GM20000 (cell line): ENCODE measurements at places on chromosomes 5 and 9.

GRCh38 chr9:10700291-10700690, 87.5 kb upstream of the PTPRD start:
- DNase-seq, result no peak

GRCh38 chr9:22416692-22417060, 29.9 kb upstream of the DMRTA1 start:
- DNase-seq, result no peak

DNA sequence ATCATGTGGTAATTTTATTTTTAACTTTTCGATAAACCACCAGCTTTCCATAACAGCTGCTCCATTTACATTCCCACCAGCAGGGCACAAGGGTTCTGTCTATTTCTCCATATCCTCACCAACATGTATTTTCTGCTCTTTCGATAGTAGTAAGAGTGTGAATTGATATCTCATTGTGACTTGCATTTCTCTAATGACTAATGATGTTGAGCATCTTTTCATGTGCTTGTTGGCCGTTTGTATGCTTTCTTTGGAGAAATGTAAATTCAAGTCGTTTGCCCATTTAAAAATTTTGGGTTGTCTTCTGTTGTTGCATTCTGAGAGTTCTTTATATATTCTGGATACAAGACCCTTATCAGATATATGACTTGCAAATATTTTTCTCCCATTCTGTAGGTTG, 45.9 kb downstream of the PSD2 start:
- no peak for DNase-seq

DNA sequence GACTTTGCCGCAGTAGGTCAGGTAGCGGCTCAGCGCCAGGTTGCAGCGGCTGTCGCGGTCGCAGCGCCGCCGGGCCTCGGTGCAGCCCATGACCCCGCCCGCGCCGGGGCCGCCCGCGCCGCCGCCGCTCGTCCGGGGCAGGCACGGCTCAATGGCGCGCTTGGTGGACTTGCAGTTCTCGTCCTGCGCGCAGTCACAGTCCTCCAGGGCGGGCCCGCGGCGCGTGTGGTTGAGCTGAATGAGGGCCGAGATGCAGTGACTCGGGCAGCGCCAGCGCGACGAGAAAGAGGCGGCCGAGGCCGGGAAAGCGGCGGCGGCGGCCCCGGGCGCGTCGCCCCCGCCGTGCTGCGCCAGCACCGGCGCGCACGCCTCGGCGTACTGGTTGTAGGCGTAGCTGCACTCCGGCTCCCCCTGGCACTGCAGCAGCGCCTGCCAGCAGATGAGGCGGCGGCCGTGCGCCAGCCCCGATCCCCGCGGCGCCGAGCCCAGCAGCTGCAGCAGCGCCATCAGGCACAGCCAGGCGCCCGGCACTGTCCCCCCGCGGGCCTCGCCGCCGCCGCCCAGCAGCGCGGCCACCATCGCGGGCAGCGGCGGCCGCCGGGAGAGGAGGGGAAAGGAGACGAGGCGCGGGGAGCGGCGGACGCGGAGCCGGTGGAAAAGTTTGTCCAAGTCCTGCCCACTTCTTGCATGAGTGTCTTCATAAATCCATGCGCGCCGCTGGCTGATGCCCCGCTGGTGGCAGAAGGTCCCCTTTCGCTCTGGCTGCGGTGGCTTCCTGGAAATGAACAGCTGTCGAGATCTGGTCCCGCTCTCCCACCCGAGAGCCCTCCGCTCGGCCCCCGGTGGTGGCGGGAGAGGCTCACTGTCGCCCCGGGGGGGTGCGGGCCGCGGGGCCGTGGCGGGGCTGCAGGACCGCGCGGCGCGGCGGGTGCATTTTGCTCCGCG, 833 bp downstream of the GAS1 start:
- DNase-seq, result peak; percentile 61

DNA sequence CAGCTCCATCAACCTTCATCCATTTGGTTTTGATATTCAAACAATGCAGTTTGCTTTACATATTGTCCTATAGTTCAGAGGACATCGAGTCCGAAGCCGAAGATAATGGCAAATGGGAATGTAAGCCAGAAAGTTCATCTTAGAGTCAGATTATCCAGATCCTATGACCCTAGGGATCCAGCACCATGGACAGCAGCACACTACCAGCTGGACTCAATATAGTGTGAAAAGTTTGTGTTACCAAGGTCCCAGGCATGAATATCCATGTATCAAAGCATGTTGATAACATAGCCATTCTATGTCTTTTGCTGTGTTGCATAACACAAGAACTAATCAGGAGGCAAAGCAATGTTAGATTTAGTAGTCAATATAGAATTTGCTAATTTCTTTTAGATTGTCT, 46.3 kb downstream of the FSTL4 start:
- no peak for DNase-seq

- peak; percentile 80 for DNase-seq
Measured at GRCh38 chr5:69493396-69494133, 975 bp downstream of the OCLN start.

DNA sequence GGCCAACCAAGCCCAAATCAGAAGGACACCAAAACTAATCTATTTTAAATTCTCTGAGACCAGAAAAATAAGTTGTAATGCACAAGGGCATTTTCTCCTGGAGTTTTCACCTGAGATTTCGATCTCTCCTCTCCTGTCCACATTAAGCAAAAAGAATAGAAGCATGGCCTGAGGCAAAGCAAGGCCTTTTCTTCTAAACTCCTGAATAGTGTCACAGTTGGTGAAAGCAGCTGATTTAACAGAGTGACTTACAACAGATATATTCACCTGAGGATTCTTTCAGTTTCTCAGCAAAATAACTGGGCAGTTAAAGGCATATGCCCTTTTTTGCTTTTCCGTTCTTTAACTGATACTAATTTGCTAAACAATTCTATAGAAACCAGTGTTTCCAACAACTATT, 547.7 kb downstream of the EFNA5 start:
- DNase-seq, result no peak

DNA sequence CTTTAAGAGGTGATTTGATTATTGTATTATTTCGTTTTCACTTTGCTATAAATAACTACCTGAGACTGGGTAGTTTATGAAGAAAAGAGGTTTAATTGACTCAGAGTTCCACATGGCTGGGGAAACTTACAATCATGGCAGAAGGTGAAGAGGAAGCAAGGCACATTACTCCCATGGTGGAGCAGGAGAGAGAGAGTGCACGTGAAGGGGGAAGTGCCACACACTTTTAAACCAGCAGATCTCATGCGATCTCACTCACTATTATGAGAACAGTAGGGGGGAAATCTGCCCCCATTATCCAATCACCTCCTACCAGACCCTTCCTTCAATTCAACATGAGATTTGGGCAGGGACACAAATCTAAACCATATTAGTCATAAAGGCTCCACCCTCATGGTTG, 36.1 kb upstream of the NDFIP1 start:
- DNase-seq, result no peak

- no peak for DNase-seq
Measured at GRCh38 chr5:24789611-24790351, 145.0 kb upstream of the CDH10 start.

DNA sequence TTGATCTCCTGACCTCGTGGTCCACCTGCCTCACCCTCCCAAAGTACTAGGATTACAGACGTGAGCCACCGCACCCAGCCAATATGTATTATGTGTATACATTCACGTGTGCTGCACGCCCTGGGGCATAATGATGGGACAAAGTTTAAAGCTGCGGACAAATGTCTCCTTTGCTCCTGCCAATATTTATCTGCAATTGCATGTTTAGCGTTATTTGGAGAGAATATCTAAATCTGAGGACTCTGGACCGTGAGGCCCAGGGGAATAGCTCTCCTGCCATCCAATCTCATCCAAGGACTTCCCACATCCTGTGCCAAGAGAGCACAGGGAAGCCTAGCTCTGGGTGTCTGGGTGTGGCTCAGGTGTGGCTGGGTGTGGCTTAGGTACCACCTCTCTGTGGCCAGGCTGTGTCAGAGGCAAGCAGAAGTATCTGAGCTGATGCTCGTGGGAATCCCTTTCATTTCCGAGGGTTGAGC, 6.9 kb upstream of the BOD1 start:
- no peak for DNase-seq

GRCh38 chr9:104025104-104025503, 69.0 kb upstream of the SMC2 start:
- no peak for DNase-seq

- DNase-seq, result no peak
Measured at GRCh38 chr9:38388283-38389223, 3.9 kb upstream of the ALDH1B1 start.

GRCh38 chr9:108109927-108110690, 620.5 kb upstream of the KLF4 start:
- DNase-seq, result no peak

DNA sequence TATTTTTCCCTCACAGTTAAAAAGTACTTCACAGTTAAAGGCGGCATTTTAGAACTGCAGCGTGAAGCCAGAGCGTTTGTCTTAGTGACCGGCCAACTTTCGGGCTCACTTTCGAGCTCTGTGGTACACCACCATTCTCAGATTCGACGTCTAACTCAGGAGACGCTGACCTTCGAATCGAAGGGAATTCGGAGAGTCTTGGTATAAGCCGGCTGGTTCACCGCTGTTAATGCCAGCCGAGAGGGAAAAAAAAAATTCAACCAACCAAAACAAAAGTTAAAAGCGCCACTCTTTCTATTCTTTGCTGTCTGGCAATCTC, 544 bp upstream of the SNX24 start:
- DNase-seq, result peak; percentile 60

DNA sequence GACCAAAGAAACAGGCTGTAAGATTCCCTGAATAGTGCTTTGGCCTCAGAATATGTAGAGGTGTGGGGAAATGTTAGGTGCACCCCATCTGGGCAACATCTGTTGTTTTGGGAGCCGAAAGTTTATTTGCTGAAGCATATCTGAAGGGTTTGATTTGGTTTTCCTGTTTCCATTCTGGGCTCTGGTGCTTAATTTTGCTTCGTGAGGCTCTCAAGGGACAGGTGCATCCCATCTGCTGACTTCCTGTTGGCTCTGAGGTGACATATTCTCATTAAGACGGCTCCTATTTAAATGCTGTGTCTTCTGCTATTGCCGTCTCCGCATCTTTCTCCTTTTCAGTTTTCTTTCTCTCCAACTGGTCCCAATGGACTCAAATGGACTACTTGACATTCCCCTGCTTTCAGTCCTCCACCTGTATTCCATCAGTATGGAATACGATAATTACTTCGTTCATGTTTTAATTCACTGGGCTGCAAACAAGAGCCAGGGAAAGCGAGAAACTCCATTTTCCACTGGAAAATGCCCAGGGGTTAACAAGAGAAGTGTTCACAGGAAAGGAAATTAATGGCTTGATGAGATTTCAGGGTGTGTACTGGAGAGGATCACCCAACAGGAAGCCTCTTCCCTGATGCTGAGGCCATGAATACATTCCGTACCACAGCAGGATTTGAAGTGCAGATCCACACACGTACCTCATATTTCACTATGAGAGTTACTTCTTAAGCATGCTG, 104.0 kb downstream of the MTX3 start:
- no peak for DNase-seq

DNA sequence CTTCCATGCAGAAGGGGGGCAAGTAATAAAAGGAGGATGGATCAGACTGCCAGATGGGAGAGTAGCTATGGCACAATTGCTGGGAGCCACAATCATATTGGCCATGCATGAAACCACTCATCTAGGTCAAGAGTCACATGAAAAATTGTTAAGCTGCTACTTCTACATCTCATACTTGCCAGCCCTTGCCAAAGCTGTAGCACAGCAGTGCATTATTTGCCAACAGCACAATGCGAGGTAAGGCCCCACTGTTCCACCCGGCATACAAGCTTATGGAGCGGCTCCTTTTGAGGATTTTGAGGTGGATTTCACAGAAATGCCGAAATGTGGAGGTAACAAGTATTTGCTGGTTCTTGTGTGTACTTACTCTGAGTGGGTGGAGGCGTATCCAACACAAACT, 109.9 kb upstream of the EPB41L4A start:
- no peak for DNase-seq

DNA sequence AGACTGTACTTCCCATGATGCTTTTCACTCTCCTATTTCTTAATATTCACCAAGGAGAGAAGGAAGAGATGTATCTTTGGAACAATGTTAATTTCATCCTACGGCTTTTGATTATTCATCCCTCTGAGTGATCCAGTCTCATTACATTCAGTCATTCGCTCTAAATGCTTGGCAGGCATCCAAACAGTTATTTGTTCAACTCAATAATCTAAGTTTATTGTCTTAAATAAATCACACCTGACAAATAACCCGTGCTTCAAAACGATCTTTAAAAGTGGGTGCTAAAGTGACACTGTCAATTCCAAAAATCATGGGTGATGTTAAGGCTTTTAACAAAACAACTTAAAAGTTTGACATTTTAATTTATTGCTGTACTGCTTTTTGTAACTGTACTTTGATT, 233.1 kb downstream of the RASEF start:
- no peak for DNase-seq

DNA sequence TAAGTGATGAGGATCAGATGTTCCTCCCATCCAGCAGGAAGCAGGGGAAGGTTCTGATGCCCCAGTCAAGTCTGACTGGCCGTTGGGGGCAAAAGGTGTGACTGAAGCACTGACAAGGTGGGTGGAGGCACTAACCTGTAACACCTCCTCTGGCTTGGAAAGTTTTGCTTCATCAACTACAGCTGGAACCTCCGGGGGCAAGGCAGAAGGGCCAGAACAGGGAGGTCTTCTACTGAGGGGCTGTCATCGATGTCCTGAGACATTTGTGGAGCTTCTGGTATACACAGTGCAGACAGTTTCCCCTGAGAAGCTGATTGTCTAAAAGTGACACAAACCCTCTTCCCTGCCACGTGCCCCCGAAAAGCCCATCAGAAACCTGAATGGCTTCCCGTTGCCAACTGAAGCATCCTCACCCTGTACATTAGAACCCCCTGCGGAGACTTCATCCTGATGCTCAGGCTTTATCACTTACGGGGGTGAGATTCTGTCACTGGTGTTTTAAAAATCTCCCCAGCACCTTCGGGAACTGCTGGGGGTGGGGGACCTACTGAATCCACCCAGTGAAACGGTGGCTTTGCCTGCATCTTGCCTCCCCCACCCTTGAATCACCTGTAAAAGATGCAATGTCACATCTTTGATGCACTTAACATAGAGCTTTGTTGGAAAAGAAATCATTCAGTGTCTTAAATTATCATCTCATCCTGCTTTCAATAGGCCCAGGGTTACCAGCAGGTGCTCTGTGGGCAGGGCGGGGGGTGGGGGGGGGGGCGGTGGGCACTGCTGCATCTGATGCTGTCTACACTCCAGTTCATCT, 24.6 kb downstream of the TRAF1 start:
- DNase-seq, result no peak

DNA sequence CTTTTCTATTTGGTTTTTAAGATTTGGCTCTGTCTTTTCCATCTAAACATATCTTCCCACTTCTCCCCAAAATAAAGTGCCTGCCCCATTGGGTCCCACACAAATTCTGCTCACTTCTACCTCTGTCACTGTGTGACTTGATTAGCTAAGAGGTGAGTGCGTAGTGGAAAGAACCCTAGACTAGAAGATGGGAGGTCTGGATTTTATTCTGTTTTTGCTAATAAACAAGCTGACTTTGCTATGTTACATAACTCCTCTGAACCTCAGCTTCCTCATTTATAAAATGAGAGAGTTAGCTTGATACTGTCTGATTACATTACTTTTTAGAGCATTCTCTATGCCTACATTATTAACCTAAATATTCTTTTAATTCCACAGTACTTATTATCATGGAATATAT, 51.3 kb upstream of the PTGER4 start:
- DNase-seq, result no peak

- DNase-seq, result no peak
Measured at GRCh38 chr5:76455531-76456133, 52.5 kb downstream of the IQGAP2 start.

GRCh38 chr5:126220725-126221124, 202.5 kb upstream of the GRAMD2B start:
- DNase-seq, result no peak

- DNase-seq, result no peak
Measured at GRCh38 chr9:76290555-76290954, 103.7 kb downstream of the RFK start.
